HL-60 (cell line): ENCODE measurements at places on chromosomes 5 and 9.

DNA sequence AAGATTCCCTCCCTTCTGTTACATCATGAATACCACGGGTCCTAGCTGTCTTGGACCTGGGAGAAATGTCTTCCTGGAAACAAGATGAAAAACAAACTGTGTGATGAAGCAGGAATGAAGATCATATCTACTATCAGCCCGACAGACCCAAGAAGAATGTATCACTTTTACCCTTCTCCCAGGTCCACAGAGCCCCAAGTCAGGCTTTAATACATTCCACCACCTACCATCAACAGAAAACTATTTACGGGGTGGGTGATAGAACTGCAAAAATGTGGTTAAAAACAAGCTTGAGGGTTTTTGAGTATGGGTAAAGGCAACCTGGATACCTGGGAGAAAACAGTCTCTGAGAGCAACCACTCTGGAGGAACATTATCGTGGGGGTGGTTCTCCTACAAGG lies 327.0 kb downstream of the TRIM32 start:
- no peak for DNase-seq

DNA sequence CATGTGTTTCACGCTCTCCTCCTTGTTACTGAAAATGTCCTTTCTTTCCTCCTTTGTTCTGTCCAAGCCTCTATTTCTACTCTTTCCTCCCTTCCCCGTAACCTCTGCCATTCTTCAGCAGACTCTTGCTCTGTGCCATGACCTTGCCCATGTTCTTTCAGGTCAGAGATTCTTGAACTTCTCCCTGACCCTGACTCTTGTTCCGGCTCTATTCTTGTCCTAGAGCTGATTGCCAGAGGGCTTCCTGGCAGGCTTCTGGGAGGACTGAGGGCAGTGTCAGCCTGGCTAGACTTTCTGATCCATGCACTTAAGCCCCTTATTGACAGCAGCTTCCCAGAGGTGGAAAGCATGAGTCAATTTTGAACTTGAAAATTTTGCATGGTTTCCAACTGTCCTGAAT lies 174.2 kb downstream of the TMEM161B start:
- no peak for DNase-seq

DNA sequence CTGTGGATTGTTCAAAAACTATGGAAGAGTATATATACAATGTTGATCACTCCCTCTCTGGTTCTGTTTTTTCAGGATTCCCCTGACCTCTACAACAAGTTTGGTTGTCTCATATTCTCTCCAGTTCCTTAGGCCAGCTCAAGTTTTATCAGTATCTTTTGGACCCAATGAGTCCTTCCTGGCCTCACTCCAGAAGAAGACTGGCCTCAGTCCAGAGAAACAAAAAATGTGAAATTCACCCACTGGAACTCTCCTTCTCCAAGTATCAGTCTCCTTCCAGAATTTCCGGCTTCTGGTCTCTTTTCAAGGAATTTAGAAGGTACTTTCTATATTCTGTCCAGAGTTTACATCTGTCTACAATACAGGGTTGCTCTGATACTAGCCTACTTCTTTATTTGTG lies 537.8 kb upstream of the FTMT start:
- no peak for DNase-seq

- peak; percentile 1 for DNase-seq
These were observed 48.1 kb downstream of the KCNV2 start for GRCh38 chr9:2765250-2765880.

GRCh38 chr9:73137286-73137899 lies 14.3 kb upstream of the ANXA1 start:
- no peak for DNase-seq

DNA sequence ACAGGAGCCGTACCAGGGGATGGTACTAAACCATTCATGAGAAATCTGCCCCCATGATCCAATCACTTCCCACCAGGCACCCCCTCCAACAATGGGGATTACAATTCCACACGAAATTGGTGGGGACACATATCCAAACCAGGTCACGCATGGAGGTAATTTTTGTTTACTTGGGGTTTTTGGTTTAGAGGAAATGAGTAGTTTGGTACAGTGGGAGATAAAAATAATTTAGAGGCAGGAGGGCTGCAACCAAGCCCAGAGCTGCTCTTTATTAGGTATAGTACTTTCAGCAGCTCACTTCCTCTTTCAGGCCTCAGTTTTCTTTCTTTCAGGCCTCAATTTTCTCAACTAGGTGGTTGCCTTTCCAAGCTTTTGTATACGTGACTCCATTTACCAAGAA lies 23.2 kb downstream of the PRUNE2 start:
- DNase-seq = no peak

GRCh38 chr9:121734465-121734864 lies 83.0 kb downstream of the DAB2IP start:
- DNase-seq = no peak

DNA sequence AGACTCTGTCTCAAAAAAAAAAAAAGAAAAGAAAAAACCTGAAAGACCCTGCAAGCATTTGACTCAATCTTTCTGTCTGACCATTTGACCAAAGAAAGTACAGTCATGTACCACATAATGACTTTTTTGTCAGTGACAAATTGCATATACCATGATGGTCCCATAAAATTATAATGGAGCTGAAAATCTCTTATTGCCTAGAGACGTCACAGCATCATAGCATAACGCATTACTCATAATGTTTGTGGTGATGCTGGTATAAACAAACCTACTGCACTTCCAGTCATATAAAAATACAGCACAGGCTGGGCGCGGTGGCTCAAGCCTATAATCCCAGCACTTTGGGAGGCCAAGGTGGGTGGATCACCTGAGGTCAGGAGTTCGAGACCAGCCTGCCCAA lies 10.5 kb downstream of the ECM2 start:
- DNase-seq = no peak

- no peak for DNase-seq
These were observed 48.4 kb downstream of the MRPL36 start for GRCh38 chr5:1751026-1751863.

- DNase-seq = no peak
These were observed 55.9 kb downstream of the ADAM19 start for GRCh38 chr5:157519579-157520253.

DNA sequence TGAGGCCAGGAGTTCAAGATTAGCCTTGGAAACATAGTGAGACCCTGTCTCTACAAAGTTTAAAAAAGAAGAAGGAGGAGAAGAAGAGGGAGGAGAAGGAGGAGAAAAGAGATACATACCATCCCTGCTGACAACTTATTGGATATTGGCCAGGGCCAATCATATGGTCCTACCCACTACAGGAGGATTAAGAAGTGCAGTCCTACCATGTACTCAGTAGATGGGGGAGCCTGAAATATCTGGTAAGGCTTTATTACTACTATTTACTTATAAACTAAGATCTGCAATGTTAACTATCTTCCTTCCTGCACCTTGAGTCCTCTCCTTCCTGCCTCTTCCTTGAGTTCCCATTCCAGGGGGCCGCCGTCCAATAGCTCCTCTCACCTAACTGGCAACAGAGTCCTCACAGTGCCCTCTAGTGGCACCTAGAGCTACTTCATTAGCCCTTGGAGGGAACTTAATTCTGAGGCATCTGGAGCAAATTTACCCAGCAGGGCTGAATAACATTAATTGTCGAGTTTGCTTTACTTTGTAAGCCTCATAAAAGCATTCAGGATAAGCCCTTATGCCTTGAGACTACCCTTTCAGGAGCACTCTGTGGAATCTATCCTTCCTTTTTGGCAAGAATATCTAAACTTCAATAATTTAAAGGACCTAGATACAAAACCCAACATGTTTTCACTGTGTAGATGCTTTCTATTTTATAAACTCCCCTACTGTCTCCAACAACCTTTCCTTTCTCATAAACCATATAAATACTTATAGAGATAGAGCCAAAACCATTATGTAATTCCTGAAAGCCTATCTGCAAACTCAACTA lies 39.1 kb upstream of the RANBP6 start:
- DNase-seq = peak; percentile 72

DNA sequence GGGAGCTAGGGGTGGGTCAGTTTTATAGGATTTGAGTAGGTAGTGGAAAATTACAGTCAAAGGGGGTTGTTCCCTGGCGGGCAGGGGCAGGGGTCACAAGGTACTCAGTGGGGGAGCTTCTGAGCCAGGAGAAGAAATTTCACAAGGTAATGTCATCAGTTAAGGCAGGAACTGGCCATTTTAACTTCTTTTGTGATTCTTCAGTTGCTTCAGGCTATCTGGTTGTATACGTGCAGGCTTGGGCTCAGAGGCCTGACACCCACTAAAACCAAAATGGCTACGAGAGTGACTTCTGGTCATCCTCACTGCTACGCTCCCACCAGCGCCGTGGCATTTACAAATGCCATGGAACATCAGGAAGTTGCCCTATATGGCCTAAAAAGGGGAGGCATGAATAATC lies 20.7 kb upstream of the NXNL2 start:
- no peak for DNase-seq

- no peak for DNase-seq
These were observed 20.3 kb upstream of the RNF20 start for GRCh38 chr9:101513351-101513750.

DNA sequence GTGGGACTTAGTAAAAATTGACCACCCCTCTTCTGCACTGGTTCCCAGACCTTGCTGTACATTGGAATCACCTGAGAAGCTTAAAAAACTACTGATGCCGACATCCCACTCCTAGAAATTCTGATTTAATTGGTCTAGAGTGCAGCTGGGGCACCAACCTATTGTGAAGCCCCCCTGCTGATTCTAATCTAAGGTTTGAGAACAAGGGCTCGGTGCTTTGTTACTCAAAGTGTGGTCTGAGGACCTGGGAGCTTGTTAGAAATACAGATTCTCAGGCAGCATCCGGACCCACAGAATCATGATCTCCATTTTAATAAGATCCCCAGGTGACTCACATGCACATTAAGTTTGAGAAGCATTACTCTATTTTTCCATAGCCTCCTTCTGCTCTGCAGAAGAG lies 57.8 kb upstream of the LPAR1 start:
- no peak for DNase-seq

- no peak for DNase-seq
These were observed 9.7 kb upstream of the SMIM32 start for GRCh38 chr5:136202469-136203205.

DNA sequence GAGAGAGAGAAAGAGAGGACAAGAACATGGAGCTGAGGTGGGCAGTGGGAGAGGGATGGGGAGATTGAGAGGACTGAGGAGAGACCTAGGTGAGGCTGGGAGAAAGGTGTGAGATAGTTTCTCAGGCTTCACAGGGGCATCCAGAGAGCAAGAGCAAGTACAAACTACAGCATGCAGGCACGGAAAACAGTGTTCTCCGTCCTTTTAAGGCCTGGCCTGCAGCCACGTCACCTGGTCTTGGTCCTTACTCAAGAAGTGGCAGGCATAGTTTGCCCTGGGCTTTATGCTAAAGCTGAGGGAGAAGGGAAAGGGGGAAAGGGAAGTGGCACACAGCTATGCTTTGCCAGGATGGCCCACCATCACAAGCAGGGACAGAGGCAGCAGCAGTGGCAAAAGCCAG lies 65.7 kb downstream of the SIL1 start:
- no peak for DNase-seq

GRCh38 chr9:35716230-35716629 lies 15.8 kb downstream of the TLN1 start:
- no peak for DNase-seq

DNA sequence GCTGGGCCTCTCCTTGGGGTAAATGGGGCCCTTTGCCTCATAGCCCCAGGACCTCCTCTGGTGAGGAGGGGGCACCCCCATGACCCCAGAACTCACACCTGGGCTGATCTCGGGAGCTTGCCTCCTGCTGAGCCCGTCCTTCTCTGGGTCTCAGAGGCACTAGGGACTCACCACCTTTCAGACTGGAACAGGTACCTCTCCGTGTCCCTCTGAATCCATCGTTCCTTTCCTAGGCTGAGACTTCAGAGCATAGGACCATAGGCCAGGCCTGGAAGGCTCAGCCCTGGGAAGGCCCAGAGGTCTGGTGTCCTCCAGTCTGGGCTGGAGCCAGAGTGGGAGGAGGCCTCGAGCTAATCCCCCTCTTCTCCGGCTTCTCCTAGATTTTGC lies 97.9 kb downstream of the CACNA1B start:
- DNase-seq = no peak

GRCh38 chr9:98986866-98987651 lies 43.4 kb downstream of the COL15A1 start:
- no peak for DNase-seq

GRCh38 chr9:87644659-87645058 lies 81.3 kb upstream of the CTSL start:
- DNase-seq = no peak

GRCh38 chr9:136858844-136859757 lies 7.0 kb downstream of the MAMDC4 start:
- no peak for DNase-seq

GRCh38 chr9:131613921-131614320 lies 68.6 kb downstream of the PRRT1B start:
- DNase-seq = no peak

- DNase-seq = no peak
These were observed 53.5 kb upstream of the IL7R start for GRCh38 chr5:35803191-35803651.

GRCh38 chr9:105447814-105448812 lies at the start of gene FSD1L:
FSD1L (plus strand) TSS chr9:105448034; CDS start chr9:105448221, 187 bp downstream.
- DNase-seq = peak; percentile 81
